Stimulated activated CD8-positive, alpha-beta memory T cell treated with anti-CD3 and anti-CD28 coated beads, Interleukin-7, amount 100 ng/mL, for 24 hours (primary cell): ENCODE measurements at places on chromosomes 11 and 22.

DNA sequence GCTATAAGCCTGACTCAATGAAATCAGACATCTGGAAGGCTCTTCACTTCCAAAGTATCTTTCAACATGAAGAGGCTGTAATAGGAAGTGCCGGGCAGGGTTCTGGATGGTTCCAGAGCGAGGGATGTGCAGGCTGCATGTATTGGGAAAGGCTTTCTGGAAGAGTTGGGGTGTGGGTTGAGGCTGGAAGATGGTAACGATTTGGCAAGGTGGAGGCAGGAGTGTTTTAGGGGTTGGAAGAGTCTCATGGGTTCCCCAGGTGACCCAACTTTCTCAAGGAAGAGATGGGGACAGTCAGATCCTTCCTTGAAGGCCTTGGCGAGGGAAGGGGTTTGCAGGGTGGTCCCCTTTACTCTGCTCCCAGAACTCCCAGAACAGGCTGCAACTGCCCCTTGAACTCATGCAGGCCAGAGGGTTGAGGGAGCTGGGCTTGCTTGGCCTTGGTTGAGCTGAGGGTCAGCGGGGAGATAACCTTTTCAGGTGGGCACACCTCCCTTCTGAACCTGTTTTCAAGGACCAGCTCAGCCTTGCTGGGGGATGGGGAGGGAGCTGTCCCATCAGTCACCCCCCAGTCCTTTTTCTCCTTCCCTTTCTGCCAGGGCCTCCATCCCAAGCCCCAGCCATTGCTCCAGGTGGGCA lies 9.4 kb upstream of the POU2F3 start:
- DNase-seq = no peak

DNA sequence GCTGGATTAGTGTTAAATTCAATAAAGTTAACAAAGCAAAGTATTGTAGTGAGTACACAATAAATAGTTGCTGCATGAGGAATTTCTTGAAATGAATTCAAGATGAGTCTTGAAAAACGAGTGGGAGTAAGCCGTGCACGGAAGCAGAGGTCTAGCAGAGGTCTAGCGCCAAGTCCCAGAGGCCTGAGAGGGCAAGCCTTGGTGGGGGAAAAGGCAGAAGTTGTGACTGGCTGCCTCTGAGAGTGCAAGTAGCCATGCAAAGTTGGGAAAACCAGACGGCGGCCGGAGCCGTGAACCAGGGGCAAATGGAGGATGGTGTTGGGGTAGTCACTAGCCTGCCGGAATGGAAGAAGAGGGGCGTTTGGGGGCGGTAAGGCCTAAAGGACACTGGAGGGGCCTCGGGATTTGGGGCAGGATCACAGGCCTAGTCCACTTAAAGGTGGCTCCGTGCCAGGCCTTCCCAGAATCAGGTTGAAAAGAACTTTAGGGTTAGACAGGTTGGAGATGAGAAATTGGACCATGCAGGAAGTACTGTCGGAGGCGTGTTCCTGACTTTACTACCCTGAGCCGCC lies 379 bp upstream of the SLC3A2 start:
- no peak for DNase-seq

DNA sequence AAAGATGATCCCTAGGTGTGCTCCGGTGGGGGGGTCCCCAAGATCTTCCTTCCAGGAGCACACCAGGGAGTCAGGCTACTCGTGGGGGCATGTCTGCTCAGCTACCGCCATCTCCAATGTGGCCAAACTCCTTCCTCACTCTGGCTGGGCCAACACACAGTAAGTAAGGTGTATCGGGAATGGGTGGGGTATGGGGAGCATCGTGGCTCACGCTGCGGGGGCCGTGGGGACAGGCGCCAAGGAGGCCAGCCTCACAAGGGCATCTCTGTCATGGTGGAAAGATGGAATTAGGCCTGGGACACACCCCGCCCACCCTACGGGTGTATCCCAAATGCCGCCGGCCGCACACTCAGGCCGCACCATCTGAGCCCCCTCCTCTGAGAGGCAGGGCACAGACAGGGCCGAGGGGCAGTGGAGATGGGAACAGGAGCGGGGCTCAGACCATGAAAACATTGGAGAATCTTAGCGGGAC lies 8.3 kb downstream of the IGF2 start:
- DNase-seq = no peak

DNA sequence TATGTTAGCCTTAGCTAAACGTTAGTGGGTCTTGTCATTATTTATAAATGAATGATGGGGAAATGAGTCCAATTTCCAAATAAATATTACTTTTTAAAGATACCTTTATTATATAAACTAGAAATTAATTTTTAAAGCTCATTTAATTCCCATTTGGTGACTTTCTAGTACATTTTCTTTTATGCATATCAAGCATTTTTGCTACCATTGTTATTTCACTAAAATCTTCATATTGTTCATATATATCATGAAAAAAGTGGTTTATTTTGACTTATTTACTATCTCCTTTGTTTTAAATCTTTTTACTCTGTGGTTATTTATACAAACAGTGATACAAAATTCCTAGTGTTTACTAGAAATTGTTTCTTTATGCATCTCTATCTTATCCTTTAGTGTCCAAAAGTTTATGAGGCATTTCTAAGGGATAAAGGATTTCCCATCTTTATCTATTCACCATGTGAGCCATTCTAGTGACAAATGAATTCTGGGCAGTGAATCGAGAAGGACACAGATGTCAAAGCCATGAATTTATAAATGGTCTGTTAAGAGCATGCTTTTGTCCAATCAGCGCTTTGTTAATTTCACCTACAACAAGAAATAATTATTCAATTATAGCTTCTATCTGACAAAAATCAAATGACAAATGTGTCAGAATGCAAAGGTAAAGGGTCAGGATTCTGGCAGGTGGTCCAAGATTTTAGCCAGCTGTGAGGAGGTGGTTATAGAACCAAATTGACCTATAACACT lies 70.6 kb downstream of the PRMT3 start:
- DNase-seq = no peak
